ENCODE measurements at places on chromosomes 5 and 9.

DNA sequence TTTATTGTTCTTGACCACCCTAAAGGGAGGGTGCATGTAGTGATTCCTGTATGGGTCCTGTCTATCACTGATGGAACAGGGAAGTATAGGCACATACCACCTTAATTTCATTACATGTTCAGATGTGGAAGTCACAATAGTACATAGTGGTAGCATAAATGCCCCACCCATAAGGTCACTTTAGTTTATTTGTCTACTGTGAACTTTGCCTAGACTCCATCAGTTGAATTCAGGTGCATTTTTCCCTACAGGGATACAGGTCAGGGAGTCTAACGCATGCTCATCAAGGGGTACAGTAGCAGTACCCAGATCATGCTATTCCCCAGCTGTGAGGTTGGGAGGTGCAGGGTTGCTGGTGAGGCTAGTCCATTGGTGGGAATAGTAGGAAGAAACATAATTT lies 175.0 kb downstream of the MEF2C start:
- DNase-seq = no peak

DNA sequence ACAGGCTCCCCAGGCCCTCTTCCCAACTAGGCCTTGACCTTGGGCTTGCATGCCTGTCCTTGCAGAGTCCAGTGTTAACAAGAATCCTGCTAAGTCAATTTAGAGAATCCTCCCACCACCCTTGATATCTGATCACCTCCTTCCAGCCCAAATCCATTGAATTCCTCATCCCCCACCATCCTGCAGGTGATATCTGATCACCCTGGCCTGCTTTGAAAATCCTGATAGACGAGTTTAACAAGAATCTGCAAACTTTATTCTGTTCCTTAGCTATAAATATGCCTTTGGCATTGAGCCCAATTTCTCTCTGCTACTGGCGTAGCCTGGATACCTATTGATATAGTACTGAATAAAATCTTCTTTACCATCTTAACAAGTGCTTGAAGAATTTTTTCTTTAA lies 125.5 kb downstream of the DIRAS2 start:
- DNase-seq = no peak

- DNase-seq = no peak
Measured at GRCh38 chr9:28970241-28970654, 1397.0 kb upstream of the C9orf72 start.

GRCh38 chr5:58156361-58156760 lies 303.5 kb downstream of the PLK2 start:
- DNase-seq = no peak

- DNase-seq = no peak
Measured at GRCh38 chr5:150642567-150642927, 2.1 kb downstream of the SYNPO start.

GRCh38 chr5:140321796-140322195 lies 18.9 kb upstream of the PFDN1 start:
- no peak for DNase-seq

- no peak for DNase-seq
Measured at GRCh38 chr5:88183255-88183654, 85.4 kb downstream of the TMEM161B start.

- no peak for DNase-seq
Measured at GRCh38 chr9:37566716-37567115, 9.5 kb downstream of the FBXO10 start.

DNA sequence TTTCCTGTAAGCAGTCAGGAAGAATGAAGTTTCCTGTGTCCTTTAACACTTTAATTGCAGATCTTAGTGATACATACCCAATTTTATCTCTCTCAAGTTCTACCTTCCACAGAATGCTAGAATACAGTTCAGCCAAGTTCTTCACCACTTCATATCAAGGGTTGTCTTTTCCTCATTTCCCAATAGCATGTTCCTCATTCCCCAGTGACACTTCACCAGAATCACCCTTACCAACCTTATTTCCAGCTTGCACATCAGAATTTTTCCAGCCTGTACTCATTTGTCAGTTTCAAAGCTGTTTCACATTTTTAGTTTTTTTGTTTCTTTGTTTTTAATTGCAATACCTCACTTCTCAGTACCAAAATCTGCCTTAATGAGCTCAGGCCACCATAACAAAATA lies 126.1 kb downstream of the ESM1 start:
- DNase-seq = no peak

GRCh38 chr9:28365020-28365640 lies 791.8 kb upstream of the C9orf72 start:
- no peak for DNase-seq

GRCh38 chr5:95892784-95893354 lies 68.8 kb downstream of the ELL2 start:
- DNase-seq = no peak

GRCh38 chr5:102718819-102719218 lies 36.3 kb upstream of the PAM start:
- DNase-seq = no peak

DNA sequence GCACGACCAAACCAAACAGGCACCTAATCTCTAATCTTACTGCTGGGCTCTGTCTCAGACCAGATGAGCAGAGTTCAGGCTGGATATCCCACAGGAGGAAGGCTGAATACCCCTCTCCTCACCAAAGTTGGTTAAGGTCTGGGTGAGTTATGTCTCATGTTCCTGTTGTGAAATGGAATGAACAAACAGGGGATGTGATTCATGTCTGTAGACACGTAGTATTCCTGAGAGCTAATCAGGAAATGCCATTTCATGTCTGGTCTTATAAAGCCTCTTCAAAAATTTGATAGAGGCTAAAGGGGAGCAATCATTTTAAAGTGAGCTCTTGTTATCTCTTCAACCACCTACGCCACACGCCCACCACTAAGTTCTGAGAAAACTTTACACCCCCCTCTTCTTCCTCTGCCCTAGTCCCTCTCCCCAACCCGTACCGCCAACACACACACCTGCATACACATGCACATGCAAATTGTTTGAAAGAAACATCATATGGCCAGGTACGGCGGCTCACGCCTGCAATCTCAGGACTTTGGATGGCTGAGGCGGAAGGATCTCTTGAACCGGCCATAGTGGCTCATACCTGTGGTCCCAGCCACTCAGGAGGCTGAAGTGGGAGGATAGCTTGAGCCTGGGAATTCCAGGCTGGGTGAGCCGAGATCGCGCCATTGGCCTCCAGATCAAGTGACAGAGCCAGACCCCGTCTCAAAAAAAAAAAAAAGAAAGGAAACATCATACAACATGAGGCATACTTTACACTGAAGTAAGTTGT lies 69.8 kb upstream of the RAI14 start:
- no peak for DNase-seq

DNA sequence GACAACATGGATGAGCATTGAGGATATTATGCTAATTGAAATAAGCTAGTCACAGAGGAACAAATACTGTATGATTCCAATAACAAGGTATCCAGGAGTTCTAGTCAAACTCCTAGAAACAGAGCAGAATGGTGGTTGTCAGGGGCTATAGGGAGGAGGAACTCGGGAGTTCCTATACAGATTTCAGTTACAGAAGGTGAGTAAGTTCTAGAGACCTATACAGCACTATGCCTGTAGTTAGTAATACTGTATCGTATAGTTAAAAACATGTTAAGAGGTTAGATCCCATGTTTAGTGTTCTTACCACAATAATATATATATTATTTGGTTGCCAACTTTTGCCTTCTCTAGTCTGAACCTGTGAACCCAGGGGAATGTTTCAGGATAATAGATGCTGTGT lies 7.9 kb upstream of the OXCT1 start:
- DNase-seq = no peak

- no peak for DNase-seq
Measured at GRCh38 chr9:122923947-122924346, 7.4 kb downstream of the ZBTB26 start.

- DNase-seq = no peak
Measured at GRCh38 chr5:71830681-71831539, 111.8 kb downstream of the CARTPT start.

DNA sequence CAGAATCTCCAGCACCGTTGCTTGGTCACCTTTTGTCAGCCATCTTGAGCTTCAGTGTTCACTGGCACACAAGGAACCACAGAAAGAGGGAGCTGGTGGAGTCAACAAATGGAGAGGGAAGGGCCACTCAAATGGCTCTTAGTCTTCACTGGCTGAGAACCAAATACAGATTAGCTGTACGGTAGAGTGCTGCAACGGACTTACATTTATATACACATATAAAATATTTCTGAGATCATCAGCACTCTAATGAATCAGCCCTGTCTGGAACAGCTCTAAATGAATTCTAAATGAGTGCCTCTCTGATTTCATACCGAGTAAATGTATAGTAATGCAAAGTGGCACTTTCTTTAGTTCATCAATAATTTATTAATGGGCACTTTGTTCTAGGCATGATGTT lies 24.8 kb downstream of the KCTD16 start:
- DNase-seq = no peak

DNA sequence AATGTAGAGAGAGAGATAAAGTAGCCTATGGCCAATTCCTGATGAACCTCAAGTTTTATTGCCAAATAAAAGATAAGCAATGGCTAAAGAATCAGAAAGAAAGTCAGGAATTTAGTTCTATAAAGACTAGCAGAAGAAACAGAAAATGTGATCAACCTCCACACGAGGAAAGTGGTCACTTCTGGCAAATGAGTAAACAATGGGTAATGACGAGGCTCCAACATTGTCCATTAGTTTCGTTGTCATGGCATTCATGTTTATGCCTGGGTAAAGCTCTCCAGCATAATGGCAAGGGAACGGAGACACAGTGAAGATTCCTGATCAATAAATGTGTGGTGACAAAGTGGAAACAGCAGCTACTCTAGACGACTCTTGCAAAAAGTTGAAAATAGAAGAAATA lies 341.8 kb upstream of the CTNND2 start:
- no peak for DNase-seq

DNA sequence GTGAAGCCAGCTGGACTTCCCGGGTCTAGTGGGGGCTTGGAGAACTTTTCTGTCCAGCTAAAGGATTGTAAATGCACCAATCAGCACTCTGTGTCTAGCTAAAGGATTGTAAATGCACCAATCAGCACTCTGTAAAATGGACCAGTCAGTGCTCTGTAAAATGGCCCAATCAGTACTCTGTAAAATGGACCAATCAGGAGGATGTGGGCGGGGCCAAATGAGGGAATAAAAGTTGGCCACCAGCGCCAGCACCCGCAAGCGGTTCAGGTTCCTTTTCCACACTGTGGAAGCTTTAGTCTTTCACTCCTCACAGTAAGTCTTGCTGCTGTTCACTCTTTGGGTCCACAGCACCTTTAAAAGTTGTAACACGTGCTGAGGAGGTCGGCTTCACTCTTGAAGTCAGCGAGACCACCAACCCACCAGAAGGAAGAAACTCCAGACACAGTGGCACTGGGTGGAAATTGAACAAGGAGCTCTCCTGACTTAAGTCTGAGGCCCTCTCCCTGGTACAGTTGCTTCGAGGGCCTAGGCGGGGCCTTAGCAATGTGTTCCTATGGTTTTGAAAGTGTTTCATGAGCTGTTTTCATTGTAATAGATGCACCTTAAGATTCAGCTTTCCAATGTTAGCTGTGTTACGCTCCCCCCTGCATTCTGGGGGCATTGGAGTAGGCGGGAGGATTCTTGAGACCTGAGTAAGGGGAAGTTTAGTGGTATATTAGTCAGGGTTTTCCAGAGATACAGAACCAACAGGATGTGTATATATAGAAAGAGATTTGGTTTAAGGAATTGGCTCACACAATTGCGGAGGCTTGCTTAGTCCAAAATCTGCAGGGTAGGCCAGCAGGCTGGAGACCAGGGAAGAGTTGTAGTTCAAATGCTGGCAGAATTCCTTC lies 21.5 kb upstream of the MYO10 start:
- DNase-seq = no peak

GRCh38 chr5:2675548-2675947 lies 75.9 kb downstream of the IRX2 start:
- no peak for DNase-seq

DNA sequence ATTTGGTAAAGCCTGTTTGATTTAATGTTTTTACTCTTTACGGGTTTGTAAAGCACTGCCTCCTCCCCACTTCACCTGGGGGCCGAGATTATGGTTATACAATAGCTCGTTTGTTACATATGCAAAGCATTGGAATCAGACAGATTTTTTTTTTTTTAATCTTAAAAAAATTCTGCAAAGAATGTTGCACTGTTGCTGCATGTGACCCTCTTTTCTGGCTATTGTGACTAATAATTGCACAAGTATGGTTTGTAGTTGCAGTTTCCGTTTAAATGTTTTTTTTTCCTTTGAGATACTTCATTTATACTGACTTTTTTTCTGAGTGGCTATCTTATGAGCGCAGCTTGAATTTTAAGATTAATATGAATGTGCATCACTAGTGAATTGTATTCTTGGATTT lies 165.3 kb downstream of the KDM4C start:
- DNase-seq = no peak

DNA sequence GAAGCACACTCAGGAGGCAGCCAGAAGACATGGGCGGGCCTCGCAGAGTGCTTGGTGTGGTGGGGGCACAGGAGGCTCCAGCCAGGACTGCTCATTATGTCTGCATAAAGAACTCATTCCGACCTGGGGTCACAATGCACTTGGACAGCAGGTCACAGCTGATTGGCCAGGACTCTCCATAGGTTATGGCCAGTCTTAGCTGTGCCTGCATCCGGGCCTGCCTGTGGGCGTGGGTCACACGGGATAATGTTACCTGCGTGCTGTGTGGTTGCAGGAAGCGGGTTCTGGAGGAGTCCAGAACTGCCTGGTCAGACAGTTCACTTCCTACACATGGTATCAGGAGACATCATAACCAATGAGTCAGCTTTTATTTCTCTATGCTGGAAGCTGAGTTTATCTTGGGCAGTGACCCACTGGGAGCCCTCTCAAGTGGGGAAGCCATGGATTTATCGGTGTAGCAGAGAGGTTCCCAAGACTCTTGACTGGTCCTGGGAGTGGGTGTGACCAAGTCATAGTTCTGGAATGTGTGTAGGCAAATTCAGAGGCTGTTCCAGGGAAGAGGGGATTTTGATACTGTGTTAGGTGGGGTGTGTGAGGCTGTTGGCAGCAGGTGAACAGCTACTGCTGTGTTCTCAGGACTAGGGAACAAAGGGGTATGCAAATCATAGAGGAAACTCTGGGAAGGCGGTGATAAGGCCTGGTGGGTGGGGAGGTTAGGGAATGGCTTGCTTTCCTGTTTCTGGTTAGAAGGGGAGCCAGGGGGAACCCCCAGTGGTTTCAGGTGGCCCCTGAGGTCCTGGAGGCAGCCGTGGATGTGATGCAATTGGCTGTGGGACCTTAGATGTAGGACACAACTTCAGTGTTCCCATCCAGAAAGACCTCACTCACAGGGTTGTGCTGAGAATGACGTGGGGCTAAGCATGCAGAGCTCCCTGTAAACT lies 51.3 kb downstream of the ARHGEF37 start:
- DNase-seq = no peak

DNA sequence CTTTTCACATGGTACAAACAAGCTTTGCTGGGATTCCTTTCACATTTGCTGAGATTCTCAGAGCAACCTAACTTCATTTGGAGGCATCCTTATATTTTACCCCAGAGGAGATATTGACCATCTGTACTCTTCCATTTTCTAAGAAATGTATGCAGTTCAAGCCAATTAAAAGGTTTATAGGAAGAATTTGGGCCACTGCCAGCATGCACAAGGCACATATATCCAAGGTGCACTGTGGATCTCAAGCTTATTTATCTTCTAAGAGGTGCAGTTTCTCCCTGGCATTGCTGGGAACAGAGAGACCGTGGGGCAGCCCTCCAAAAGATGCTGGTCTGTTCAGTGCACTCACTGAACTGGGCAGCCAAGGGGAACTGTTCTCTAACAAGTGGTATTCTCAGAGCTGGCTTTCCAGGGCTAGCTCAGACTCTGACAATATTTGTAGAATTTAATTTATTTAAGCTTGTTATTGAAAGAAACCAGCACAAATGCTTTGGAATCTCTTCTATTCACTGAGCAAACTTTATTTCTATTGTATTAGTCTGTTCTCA lies 213.3 kb downstream of the TENT4A start:
- DNase-seq = peak; percentile 9

GRCh38 chr9:118522093-118523028 lies 818.2 kb downstream of the TLR4 start:
- no peak for DNase-seq
